ENCODE measurements at places on chromosomes 1 and 21.
A peak's percentile ranks its signal among the peaks of the same experiment; 100 is the strongest.

GRCh38 chr1:54407404-54408146 is 1.4 kb upstream of the SSBP3 start:
- DNase-seq, result no peak

DNA sequence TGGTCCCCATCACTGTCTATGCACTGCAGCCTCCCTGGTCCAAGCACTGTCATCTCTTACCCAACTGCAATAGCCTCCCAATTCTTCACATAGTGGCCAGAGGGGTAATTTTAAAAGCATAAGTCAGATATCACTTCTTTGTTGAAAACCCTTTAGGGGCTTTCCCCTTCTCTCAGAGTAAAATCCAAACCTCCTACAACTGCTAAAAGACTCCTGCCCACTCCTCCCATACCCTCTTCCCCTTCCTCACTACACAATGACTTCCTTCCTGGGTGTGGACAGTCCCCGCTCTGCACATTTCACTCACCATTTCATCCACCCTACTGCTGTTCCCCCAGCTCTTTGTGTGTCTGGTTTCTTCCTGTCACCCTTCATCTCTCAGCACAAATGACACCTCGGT is 8.3 kb downstream of the MCOLN2 start:
- peak; percentile 31 for DNase-seq

- DNase-seq, result no peak
Measured at GRCh38 chr1:15346346-15347030, 63.2 kb upstream of the EFHD2 start.

- no peak for DNase-seq
Measured at GRCh38 chr1:228314315-228314657, 92.3 kb downstream of the TRIM11 start.

GRCh38 chr1:194024659-194025058 is 838.2 kb upstream of the B3GALT2 start:
- no peak for DNase-seq

- no peak for DNase-seq
Measured at GRCh38 chr1:53061859-53062707, at the start of gene PODN. Gene PODN (plus strand): TSS chr1:53062213. CDS start chr1:53069856, 7,643 bp downstream.

DNA sequence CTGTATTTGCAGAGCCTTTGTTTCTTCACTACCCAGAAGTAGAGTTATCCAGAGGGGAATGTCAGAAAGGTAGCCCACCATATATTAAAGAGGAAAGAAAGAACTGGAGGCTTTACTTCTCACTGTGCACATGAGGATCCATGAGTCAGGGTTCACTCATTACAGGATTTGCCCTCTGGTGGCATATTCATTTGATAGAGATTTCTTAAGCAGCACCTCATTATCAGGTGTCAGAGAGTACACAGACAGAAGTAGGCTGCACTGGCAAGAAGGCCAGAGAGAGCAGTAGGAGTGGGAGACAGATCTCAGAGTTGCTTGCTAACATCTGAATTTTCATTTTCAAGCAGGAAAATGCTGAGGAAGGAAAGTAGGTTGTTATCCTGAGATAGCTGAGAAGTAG is 123.8 kb downstream of the PIK3R3 start:
- DNase-seq, result no peak

- no peak for DNase-seq
Measured at GRCh38 chr1:186046437-186047211, 312.4 kb downstream of the HMCN1 start.
